ENCODE measurements at places on chromosomes 3 and 15.
A peak's percentile ranks its signal among the peaks of the same experiment; 100 is the strongest.

GRCh38 chr3:82596805-82597204 is 835.4 kb upstream of the GBE1 start:
- no peak for DNase-seq

GRCh38 chr3:158961911-158962310 is 160.1 kb downstream of the MFSD1 start:
- no peak for DNase-seq

GRCh38 chr15:90716317-90716975 is 700 bp upstream of the BLM start:
- DNase-seq: peak; percentile 10

GRCh38 chr15:89797678-89798201 is 16.9 kb downstream of the ANPEP start:
- DNase-seq: no peak

DNA sequence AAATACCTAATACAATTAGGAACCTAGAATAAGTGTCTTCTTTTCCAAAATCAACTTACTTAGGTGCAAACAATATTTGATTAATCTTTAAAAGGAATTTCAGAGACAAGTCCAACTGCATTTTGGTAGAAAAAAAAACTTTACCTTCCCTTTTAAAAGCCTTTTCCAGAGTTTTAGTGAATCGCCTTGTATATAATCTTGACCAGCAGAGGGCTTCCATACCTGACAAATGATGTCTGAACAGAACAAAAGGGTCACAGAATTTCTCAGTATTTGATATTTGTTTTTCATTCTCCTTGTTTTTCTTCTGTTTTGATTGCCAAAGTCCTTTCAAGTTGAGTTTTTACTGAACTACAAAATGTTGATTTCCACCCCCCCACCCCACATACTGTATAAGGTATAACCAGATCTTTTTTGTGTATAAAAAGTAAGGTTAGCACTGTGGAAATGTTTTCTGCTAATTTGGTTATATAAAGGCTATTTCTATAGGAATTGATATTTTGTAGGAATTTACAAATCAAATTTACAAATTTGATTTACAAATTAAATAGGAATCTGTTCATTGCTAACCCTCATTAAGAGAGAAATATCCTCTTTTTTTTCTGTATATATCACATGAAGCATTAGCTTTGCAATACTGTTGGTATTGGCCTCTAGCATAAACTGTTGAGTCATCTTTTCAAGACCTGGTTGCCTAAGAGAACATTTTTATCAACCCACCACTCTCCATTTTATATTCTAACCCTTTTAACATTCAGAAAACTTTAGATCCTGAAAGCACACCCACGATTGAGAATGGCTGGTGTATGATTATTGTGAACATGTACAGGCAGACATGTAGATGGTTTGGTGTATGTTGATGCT is 464.1 kb upstream of the RARB start:
- peak; percentile 8 for DNase-seq

DNA sequence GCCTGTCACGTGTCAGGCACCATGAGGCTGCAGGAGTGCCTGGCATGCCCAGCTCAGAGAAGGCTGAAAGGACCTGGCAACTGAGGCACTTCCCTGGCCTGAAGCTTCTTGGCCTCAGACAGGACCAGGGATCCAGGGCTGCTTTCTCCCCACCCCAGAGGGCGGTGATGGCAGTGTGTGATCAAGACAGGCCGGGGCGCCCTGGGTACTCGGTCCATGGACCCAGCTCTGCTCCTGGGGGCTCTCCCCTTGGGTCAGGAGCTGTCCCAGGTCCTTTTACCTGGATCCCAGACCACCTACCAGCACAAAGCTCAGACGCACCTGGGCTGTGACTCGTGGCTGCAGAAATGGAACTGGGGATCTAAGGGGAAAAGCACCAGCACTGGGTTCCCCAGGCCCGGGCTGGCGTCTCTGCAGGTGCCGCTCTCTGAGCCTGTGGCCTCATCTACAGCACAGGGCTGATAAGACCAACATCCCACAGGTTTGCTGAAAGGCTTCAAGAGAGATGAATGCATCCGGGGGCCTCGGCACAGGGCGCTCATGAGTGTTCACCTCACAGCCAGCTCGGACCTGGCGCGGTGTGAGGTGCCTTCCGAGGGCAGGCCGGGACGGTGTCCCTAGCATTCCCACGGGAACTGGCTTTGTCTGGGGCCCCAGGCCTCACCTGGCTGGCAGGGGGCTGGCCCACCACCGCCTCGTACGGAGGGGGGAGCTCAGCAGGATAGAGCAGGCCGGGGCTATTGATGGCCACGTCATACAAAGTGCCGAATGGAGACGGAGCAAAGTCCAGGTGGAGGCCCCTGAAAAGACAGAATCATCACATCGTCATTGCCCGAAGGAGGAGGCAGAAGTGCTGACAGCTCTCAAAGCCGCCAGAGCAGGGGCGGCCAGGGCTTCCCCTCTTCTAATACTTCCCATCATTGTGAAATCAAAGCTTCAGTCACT is 133.6 kb downstream of the NSMCE3 start:
- no peak for DNase-seq

- DNase-seq: peak; percentile 81
These were observed 10.7 kb downstream of the HMCES start for GRCh38 chr3:129289201-129289921.

DNA sequence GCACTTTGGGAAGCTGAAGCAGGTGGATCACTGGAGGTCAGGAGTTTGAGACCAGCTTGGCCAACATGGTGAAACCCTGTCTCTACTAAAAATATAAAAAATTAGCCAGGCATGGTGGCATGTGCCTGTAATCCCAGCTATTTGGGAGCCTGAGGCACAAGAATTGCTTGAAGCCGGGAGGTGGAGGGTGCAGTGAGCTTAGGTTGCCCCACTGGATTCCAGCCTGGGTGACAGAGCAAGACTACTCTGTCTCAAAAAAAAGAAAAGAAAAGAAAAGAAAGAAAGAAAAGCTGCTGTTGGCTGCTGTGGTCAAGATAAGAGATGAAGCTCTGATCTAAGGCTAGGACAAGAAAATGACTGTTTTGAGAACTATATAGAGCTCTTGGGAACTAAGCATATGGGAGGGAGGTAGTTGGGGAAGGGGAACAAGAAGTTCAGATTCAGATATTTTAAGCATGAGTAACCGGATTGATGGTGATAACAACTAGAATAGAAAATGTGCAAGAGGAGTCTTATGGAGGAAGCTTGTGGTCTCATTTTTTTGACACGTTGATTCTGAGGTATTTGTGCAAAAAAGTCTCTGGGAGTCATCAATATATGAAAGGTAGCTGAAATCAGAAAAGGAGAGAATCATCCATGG is 25.7 kb downstream of the DNAH12 start:
- DNase-seq: no peak

GRCh38 chr3:130656627-130657026 is 90.0 kb downstream of the PIK3R4 start:
- no peak for DNase-seq

DNA sequence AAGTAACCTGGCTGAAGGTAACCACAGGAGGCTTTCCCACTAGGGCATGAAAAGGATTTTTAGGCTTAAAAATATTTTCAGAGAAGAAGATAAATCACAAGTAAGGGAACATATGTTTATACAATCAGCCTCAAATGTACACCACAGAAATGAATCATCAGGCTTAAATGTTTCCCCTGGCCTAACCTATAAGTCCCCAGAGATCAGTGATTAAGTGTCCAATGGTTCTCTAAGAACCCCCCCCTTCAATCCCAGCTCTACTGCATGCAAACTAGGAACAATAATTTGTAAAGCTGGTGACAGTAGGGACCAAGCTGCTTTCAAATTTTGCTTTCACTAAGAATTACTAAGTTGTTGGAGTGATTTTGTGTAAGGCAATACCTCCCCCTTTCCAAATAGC is 431.6 kb upstream of the LMCD1 start:
- no peak for DNase-seq

GRCh38 chr15:38127306-38127771 is 125.3 kb upstream of the SPRED1 start:
- DNase-seq: peak; percentile 29
